IMR-90 (cell line): ENCODE measurements at places on chromosomes 5 and 9. TPM values are rescaled to one million over a fixed set of nuclear protein-coding genes. Genes with fewer than 3 reads are reported as not detected.

DNA sequence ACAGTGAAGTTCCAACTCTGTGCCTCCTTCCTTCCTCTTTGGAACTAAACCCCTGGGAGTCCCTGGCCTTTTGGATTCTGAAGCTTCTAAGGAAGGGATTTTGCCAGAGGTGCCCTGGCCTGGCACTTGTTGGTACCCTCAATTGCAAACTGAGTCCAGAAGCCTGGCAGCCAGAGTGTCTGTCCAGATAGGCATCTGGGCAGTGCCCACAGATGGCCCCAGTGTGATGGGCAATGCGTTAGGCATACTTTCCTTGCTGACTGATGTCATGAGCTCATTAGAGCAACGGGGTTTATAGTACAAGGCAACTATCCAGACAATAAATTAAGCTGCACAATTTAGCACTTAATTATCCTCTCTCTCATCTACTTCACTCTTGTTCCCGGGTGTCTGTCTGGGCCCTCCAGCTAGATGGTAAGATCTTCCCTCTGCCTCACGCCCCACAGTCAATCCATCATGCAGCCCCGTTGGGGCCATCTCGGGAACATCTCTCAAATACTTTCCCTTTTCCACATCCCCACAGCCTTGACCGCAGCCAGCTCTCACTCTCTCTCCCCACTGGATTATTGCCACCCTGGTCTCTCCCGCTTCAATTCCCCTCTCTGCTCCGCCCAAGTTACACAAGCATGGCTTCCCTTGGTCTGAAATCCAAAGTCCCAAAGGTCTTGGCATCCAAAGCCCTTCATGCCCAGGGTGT lies 157.5 kb upstream of the SMIM23 start:
- DNase-seq, result no peak

GRCh38 chr5:137727623-137728022 lies 8.3 kb downstream of the KLHL3 start:
- no peak for DNase-seq

The CARD9 gene
- polyA plus RNA-seq, result 1.5 and 1.9 TPM in 2 replicates

The DEPDC1B gene
- 4.4 and 4.6 TPM in 2 replicates for polyA plus RNA-seq

The CRAT gene
- 41.6 and 44.2 TPM in 2 replicates for polyA plus RNA-seq

The SOHLH1 gene
- polyA plus RNA-seq, result not detected in 2 replicates
